NCI-H1092 (cell line): ENCODE measurements at places on chromosomes 11 and 22.

DNA sequence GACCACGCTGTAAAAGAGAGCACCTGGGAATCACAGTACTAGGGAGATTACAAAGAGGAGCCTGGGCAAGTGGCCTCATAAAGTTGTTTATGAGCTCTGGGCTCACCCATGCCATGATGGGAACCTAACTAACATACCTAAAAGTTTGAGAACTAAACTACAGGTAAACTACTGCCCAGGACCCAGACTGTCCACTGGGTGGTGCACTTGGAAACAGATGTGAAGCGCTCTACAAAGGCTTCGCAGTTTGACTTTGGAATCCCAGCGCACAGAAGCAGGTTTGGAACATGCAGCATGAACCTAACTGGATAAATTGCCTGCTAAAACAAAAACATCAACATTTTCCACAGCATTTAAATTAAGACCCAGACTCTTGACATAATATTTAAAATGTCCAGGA is 418.6 kb downstream of the FAM181B start:
- DNase-seq, result no peak

- no peak for DNase-seq
Measured at GRCh38 chr22:49829044-49829853, 1.6 kb upstream of the BRD1 start.

DNA sequence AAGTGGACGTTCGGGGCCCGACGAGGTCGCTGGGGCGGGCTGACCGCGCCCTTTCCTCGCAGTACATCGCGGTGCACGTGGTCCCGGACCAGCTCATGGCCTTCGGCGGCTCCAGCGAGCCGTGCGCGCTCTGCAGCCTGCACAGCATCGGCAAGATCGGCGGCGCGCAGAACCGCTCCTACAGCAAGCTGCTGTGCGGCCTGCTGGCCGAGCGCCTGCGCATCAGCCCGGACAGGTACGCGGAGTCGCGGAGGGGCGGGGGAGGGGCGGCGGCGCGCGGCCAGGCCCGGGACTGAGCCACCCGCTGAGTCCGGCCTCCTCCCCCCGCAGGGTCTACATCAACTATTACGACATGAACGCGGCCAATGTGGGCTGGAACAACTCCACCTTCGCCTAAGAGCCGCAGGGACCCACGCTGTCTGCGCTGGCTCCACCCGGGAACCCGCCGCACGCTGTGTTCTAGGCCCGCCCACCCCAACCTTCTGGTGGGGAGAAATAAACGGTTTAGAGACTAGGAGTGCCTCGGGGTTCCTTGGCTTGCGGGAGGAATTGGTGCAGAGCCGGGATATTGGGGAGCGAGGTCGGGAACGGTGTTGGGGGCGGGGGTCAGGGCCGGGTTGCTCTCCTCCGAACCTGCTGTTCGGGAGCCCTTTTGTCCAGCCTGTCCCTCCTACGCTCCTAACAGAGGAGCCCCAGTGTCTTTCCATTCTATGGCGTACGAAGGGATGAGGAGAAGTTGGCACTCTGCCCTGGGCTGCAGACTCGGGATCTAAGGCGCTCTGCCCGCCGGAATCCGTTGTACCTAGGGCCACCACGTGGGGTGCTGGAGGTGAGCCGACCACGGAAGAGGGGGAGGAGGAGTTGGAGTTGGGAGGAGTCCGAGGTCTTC is 771 bp downstream of the MIF start:
- DNase-seq, result peak; percentile 71

GRCh38 chr11:12963051-12963450 is 46.1 kb upstream of the RASSF10 start:
- no peak for DNase-seq

DNA sequence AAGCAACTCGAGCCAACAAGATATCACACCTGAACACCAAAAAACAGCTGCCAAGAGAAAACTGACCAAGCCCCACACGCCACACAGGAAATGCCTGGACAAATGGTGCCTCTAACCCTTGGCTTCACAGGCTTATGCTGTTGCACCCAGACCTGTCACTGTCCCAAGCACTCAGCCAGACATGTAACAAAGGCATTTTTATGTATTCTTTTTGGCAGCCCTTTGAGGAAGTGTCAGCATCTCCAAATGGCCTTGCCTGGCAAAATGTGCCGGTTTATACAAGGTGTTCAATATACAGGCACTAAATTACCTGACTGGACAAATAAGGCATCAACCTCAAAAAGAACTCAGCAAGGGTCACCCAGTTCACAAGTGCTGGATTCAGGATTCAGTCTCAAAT is 6.1 kb downstream of the HDHD5 start:
- DNase-seq, result no peak

- DNase-seq, result peak; percentile 48
Measured at GRCh38 chr11:27233654-27234042, 129.4 kb downstream of the CCDC34 start.
